ENCODE measurements at places on chromosomes 11 and 22.

DNA sequence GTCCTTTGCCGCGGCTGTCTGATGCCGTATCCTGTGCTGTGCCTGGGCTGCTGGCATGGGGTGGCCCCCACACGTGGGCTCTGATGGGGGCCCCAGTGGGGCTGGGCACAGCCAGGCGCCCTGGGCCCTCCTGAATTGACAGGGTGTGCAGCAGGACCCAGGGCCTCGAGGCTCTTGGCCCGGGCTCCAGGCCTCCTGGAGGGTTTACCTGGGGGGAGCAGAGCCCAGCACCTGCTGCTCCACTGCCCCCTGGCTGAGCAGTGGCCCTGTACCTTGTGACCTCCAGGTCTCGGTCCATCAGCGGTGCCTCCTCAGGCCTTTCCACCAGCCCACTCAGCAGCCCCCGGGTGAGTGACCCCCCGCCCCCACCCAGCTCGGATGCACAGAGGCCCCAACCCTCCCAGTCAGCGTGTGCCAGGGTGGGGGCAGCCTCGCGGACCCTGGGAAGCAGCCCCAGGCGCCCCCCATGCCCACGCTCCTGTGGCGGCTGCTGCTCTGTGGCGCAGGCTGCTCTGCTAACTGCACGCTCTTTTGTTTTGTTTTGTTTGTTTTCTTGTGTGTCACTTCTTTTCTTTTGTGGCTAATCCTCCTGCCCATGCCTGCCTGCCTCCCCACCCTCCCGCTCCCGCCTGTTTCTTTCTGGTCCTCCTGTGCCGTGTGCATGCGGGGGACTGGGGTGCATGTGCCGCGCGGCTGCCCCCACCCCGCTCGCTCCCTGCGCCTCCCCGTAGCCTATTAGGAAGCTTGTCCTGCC is 36.9 kb downstream of the MOB2 start:
- DNase-seq = no peak

- no peak for DNase-seq
Observed at GRCh38 chr11:60992842-60993409, 21.4 kb downstream of the CD6 start.

DNA sequence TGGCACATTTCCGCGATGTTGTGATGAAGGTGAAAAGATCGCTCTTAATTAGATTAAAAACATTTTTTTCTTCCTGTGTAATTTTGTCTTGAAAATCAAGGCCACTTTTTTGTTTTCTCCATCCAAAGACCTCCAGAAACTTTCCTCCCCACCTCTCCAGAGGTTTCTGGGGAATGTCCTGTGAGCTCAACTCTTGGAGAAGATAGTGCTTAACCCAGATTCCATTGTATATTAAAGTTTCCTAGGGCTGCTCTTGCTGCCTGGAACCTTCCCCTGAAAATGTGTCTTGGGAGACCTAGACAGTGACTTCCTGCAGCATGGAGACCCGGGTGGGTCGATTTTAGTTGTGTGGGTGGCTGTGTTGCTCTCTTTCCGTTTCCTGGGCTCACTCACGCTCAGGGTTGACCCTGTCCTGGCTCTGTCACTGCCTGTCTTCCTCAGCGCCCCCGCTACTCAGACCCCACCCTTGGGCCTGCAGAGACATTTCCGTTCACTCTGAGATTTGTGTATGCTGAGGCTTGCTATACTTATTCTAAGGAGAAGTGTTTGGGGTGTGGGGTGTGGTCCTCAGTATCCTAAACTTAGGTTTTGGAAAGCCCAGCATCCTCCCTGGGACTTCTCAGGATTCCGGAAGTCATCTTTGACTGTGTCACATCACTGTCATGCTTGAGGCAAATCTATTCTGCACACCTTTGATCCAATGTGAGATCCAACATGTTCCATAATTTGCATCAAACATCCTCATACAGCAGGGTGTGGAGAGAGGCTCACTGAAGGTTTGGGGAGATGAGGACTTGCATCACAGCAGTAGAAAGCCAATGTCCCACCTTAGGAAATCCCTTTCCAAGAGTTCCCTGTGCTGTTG is 47.2 kb downstream of the KCNQ1OT1 start:
- no peak for DNase-seq

DNA sequence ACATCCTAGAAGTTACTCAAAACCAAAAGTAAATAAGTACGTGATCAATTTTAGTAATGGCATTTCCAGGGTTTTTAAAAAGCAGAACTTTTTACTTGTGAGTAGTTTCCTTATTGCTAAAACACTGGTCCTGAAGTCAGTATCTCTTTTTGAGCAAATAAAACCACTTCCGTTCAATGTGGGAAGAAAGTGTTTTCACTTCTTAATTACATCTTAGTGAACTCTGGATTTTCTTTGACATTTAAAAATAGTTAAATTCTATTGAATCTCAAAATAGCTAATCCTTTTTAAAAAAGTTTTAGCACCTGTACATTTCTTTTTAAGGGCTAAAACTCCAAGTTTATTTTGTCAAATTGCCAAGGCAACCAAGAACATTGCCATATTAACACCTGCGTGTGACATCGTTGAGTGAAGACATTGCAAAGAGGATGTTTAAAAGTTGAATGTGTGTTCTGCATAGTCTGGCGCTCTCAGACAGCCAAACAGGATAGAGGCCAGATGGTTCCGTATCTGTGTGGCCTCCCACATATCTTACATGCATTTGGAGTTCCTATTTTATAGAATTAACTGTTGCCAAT is 17.2 kb upstream of the OR5B21 start:
- DNase-seq = no peak

DNA sequence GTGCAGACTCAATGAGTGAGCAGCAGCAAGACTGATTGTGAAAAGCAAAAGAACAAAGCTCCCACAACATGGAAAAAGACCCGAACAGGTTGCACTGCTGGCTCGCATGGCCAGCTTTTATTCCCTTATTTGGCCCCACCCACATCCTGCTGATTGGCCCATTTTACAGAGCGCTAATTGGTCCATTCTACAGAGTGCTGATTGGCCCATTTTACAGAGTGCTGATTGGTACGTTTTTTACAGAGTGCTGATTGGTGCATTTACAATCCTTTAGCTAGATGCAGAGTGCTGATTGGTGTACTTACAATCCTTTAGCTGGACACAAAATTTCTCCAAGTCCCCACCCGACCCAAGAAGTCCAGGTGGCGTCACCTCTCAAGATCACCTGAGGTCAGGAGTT is 15.3 kb upstream of the SLC25A1 start:
- no peak for DNase-seq

- no peak for DNase-seq
Observed at GRCh38 chr11:134432776-134433175, 20.7 kb upstream of the B3GAT1 start.

DNA sequence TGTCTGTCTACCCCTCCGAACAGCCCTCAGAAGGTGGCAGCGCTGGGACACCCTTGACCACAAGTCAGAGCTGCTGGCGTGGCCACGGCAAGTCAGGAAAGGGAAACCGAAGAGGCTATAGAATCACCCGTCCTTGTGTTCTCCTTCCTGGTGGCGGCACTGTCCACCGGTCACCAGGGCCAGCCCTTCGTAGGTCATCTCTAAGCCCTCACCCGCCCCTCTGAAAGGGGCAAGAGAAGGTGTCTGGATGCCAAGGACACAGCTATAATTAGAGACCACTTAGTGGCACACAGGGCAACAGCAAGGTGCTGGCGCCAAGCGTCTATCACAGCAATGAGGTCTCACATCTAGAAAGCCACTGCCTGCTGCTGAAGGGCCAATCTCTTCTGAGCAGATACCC is 320.9 kb downstream of the SHANK2 start:
- DNase-seq = no peak

DNA sequence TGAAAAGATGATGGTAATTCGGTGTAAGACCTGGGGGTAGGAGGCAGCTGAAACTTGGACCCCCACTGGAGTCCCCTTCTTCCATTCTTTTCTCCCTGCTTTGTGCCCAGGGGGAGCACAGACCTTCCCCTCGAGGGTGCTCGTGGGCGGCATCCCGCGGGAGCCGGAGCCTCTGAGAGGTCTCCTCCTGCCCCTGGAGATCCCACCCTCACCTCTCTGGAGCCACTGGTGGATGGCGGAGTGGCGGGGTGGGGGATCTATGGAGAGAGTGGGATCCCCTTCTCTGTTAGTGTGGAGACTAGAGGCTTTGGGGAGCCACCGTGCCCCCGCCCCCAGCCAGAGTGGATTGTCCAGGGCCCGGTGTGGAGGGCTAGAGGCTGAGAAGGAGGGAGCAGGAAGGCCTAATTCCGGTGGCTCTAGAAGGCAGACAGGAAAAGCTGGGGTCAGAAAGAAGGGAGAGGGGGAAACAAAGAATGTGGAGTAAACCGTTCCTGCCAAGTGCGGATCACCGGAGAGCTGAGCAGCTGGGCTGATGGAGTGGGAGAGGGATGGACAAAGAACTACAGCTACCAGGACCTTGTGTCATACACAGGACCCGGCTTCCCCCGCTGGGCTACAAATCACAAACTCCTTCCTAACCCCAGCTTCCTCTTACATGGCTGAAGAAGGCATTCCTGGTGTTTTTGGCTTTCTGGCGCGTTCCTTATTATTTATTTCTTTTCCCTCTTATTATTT is 41.9 kb downstream of the KCNJ1 start:
- DNase-seq = no peak

GRCh38 chr11:75896843-75897419 is 81.9 kb downstream of the UVRAG start:
- DNase-seq = no peak

DNA sequence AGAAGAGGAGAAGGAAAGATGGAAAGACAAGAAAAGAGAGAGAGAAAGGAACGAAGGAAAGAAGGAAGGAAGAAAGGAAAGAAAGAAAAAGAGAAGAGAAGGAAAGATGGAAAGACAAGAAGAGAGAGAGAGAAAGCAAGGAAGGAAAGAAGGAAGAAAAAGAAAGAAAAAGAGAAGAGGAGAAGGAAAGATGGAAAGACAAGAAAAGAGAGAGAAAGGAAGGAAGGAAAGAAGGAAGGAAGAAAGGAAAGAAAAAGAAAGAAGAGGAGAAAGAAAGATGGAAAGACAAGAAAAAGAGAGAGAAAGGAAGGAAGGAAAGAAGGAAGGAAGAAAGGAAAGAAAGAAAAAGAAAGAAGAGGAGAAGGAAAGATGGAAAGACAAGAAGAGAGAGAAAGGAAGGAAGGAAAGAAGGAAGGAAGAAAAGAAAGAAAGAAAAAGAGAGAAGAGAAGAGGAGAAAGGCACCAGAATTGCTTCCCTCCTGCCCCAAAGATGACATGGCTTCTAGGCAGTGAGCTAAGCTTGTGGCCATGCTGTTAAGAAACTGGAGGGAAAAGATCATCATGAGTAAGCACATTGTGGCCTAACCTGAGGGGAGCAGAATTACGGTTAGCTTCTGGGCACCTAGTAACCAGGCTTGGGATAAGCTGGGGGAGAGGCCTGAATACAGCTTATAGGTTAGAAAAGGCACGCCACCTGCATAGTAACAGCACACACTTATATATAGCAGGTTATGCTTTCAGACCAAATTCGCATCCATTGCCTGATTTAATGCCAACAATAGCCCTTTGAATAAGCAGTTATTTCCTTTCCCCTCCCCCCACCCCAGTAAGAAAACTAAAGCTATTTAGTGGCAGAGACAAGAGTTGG is 2.3 kb upstream of the ST3GAL4 start:
- DNase-seq = no peak

DNA sequence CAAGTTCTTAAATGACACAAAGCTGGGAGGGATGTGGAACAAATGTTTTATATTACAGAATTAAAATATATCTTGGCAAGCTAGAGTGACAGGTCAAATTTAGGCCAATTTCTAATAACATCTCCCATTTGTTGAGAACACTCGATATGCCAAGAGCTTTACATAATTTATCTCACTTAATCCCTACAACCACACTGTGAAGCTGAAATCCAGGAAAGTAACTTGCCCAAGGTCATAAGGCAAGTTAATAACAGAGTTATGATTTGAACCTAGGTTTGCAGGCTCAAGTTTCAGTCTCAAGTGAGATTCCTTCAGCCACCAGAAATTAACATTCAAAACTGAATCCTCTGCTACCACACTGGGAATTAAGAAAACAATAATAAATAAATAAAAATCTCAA is 38.3 kb downstream of the RAB30 start:
- no peak for DNase-seq

DNA sequence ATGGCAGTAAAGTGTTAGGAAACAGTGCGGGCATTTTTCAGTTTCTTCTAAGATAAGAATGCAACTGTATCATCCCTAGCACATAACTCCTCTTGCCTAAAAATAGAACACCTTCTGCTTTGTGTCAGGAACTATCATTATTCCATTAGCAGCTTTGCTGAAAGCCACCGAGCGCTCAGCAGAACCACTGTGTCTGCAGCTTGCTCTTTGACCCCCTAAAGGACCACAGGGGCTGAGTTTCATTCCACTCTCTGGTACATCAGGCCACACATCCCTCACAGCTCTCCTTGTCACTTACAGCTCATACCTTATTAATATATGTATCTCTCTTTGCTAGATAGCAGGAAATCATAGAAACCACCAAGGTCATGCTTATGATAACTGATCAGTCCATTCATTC is 360.2 kb downstream of the KCNA4 start:
- DNase-seq = no peak

DNA sequence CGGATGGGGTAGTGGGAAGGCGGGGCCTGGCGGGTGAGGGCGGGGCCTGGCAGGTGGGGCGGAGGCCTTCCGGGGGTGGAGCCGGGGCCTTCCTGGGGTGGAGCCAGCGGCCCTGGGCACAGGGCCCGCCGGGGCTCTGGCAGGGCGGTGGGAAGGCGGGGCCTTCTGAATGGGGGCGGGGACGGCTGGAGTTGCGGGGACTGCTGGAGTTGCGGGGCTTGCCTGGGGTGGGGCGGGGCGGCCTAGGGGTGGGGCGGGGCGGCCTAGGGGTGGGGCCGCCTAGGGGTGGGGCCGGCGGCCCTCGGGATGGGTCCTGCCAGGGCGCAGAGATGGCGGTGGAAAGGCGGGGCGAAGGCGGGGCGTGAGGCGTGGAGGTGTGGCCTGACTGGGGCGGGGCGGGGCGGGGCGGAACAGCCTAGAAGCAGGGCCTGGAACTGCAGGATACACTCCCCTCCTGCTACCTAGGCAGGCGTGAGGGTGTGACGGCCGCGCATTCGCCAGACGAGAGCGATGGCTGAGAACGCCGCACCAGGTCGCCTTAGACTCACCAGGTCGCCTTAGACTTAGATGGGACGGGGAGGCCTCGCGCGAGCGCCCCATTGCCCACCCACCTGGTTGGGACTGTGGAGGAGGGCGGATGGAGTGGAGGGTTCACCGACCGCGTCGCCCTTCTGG is 19.3 kb downstream of the RRP7A start:
- DNase-seq = peak; percentile 69

DNA sequence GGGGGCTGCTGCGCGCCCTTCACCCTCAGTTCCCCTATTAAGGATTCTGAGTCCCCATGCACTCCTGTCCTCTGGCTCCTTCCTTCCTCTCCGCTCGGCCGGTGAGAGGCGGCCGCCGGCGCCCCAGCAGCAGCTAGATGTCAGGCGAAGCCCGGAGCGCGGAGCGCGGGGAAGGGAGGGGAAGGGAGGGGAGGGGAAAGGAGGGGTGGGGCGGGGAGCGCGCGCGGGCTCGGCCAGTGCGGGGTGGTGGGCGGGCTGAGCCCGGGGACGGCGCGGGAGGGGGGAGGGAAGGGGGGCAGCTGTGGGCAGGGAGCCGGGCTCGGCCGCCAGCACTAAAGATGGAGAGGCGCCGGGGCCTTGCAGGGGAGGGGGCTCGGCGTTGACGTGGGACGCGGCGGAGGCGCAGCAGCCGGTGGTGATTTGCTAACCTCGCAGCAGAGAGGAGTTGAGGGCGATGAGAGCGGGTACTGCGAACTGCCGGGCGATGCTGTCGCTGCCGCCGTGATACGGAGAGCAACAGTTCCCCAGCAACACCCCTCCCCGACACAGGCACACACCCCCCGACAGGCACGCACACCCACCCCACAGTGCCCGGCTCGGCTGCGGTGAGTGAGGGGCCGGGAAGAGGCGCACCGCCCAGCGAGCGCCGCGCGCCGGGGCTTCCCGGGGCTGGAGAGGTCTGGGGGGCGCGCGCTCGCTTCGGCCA is at the start of gene ZBTB16:
Gene ZBTB16 (plus strand): TSS at position 434 of the 706 bp plus-strand sequence. CDS start 3,590 bp downstream, outside the sequence.
- DNase-seq = peak; percentile 36

GRCh38 chr22:19998232-19998951 is 18.2 kb downstream of the ARVCF start:
- no peak for DNase-seq
